ENCODE measurements at places on chromosomes 4 and X.

DNA sequence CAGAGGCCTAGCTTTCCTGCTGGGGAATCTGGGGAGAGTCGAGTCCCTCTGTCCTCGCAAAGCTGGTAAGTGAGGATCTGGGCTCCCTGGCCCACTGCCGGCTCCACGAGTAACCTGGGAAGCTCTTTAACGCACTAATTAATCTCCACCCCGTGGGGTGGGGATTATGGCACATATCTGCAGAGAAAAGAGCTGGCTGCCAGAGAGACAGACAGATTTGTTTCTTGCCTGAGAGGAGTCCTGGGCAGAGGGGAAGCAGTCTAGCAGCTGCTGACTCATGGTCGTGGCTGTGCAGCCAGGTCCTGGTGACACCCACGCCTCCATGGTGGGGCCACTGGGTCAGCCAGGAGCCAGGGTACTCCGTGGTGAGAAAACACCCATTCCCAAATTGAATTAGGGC lies 14.0 kb downstream of the SORCS2 start:
- no peak for DNase-seq

DNA sequence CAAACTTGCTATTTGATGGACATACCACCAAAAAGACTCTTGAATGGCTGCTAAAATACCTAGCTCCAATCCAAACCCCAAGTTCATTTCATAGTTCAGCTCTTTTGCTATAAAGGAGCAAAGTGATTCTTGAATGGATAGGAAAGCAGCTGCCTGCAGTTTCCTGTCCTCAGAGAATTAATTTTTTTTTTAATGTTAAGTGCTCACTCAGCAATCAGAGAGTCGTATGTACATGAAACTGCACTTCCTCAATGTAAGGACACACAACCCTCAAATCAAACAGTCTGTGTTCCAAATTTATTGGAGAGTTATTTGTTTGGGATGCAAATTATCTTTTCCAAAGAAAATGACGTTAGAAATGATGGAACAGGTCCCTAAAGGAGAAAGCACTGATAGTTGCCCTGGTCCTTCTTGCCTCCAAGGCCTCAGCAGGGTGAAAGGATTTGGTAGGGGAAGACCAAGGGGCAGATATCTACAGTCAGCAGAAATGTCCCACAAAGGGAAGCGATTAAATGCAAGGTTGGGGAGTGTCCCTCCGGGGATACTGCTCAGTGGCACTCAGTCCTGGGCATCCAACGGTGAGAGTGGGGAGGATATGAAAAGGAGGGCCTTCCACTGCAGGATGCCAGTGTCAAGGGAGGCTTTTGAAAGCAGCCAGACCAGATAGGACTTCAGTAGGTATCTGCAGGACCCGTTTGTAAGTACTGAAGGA lies 67.2 kb upstream of the RASGEF1B start:
- no peak for DNase-seq

GRCh38 chrX:63758011-63758410 lies 27.0 kb downstream of the ARHGEF9 start:
- DNase-seq: no peak

DNA sequence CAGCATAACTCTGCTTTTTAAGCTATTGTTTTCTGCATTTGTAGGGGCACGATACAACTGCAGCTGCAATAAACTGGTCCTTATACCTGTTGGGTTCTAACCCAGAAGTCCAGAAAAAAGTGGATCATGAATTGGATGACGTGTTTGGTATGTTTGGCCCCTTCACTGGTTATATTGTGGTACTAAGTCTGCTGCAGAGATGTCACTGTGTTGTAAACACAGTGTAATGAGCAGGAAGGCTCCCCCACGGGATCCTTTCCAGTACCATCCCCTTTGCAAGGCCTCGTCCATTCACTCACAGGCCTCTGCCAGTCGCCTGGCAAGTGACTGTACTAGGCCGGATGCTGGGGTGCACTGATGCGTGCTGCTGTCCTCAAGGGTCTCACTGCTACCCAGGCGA lies 13.8 kb downstream of the CYP4V2 start:
- DNase-seq: no peak

- DNase-seq: no peak
These were observed 133.9 kb downstream of the CORIN start for GRCh38 chr4:47703956-47704355.
